ENCODE measurements at places on chromosomes 2 and 18. TPM values are rescaled to one million over a fixed set of nuclear protein-coding genes. Genes with fewer than 3 reads are reported as not detected.

The MRPS5 gene
- polyA plus RNA-seq: 96.7 TPM

The CNDP1 gene
- 0.16 TPM for polyA plus RNA-seq

The NAT8 gene
- polyA plus RNA-seq: not detected

The FEV gene
- polyA plus RNA-seq: 16.5 TPM

The PLGLB2 gene
- 13.6 TPM for polyA plus RNA-seq

The IL36B gene
- not detected for polyA plus RNA-seq

The POTEC gene
- polyA plus RNA-seq: not detected

The REG1B gene
- not detected for polyA plus RNA-seq

The ACVR1C gene
- polyA plus RNA-seq: 0.72 TPM

The POMC gene
- polyA plus RNA-seq: 0.75 TPM

The CPS1 gene
- 0.72 TPM for polyA plus RNA-seq

The SPHKAP gene
- 0.05 TPM for polyA plus RNA-seq

The EN1 gene
- not detected for polyA plus RNA-seq

The EGR4 gene
- 0.32 TPM for polyA plus RNA-seq
